Fibroblast of lung (primary cell): ENCODE measurements at places on chromosomes 6 and 20.

GRCh38 chr6:79614326-79615305, 16.5 kb upstream of the SH3BGRL2 start:
- no peak overlapping the region for H3K4me3 ChIP-seq
- H3K27me3 ChIP-seq: no peaks in the 10 kb centered on the region
- H3K4me1 ChIP-seq: no peaks in the 10 kb centered on the region

DNA sequence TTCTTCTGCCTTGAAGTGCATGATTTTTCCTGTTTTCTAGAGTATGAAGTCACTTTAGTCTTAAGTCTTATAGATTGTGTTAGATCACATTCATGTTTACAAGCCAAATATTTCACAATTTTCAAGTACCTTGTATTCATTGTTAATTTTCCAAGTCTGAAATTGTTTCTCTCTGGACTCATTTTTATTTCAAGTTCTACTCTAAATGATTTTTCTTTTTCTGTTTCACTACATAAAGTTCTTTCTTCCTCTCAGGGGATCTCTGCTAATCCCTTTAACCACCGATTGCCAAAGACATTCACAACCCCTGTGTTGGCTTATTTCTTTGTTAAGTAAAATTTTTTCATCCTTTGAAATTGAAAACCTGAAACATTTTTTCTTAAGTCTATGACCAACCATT, 805.7 kb downstream of the KIF16B start:
- no peak overlapping the region for H3K27ac ChIP-seq
- no peaks in the 10 kb centered on the region for H3K27me3 ChIP-seq
- DNase-seq: no peak
- H3K36me3 ChIP-seq: no peaks in the 10 kb centered on the region
- no peak overlapping the region for H3K4me3 ChIP-seq
- no peaks in the 10 kb centered on the region for H3K4me1 ChIP-seq

GRCh38 chr6:73610444-73611275, 43.1 kb downstream of the SLC17A5 start:
- H3K27ac ChIP-seq: no peak overlapping the region

- no peaks in the 10 kb centered on the region for H3K27me3 ChIP-seq
- DNase-seq: no peak
- no peaks in the 10 kb centered on the region for H3K36me3 ChIP-seq
- no peak overlapping the region for H3K4me3 ChIP-seq
These were observed 82.8 kb downstream of the SASH1 start for GRCh38 chr6:148425443-148425842.

DNA sequence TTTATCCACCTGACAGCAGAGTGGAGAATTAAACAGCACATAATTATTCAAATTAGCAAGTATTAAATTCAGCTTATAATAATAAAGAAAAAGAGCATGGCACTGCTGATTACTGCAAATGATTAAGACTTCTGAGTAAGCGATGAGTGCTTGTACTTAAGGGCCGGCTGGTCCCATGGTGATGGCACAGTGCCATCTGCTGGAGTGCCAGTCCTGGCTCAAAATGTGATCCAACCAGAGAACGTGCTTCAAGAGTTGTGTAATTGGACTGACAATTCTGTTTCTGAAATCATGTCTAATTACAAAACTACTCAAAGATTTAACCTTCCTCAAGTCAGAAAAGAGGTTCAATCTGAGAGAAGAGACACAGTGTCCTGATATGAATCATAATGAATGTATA, 181.6 kb upstream of the RGS17 start:
- no peak overlapping the region for H3K4me3 ChIP-seq
- H3K4me1 ChIP-seq: no peaks in the 10 kb centered on the region
- no peaks in the 10 kb centered on the region for H3K36me3 ChIP-seq
- no peaks in the 10 kb centered on the region for H3K27me3 ChIP-seq
- H3K27ac ChIP-seq: no peak overlapping the region

- H3K27me3 ChIP-seq: no peaks in the 10 kb centered on the region
- peak; percentile 84 for DNase-seq
- peak overlapping the region; percentile 41 for H3K27ac ChIP-seq
- H3K36me3 ChIP-seq: no peaks in the 10 kb centered on the region
These were observed 23.2 kb downstream of the ZNF311 start for GRCh38 chr6:28981833-28982475.

- no peak overlapping the region for H3K4me3 ChIP-seq
- H3K27me3 ChIP-seq: no peaks in the 10 kb centered on the region
- H3K4me1 ChIP-seq: no peaks in the 10 kb centered on the region
- H3K36me3 ChIP-seq: no peaks in the 10 kb centered on the region
These were observed 418.3 kb upstream of the POU3F2 start for GRCh38 chr6:98416027-98416426.

DNA sequence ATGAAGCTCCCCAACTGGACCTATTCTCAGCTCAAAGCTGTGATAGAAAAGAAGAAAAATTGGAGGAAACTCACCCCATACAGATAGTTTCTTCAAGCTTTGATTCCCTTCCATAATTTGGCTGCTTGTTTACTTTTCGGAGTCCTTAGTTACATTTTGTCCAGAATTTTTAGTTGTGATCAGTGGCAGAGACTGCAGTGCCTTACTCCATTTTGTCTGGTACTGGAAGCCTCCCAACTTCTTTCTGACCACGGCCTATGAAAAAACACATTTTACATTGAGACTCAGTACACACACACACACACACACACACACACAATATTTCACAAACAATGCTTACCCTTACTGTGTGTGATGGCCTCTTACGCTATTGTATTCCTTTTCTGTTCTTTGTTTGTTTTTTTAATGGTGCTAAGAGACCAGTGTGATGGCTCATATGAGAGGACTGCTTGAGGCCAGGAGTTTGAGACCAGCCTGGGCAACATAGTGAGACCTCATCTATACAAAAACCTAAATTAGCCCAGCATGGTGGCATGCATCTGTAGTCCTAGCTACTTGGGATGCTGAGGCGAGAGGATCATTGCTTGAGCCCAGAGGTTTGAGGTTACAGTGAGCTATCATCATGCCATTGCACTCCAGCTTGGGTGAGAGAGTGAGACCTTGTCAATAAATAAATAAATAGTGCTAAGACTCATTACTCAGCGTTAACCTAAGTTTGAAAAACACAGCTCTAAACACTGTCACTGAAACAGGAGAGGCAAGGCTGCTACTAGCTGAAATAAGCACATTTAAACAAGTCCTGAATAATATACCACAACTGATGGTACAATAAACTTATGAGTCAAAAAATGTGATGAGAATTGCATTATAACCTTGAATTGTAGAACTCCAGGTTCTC, 13.8 kb upstream of the RNF8 start:
- H3K4me1 ChIP-seq: peaks cover 3% of the 10 kb centered on the region
- H3K27me3 ChIP-seq: peaks cover 3% of the 10 kb centered on the region
- no peak for DNase-seq
- no peak overlapping the region for H3K27ac ChIP-seq
- no peak overlapping the region for H3K4me3 ChIP-seq

- H3K4me3 ChIP-seq: no peak overlapping the region
- no peaks in the 10 kb centered on the region for H3K27me3 ChIP-seq
- no peaks in the 10 kb centered on the region for H3K36me3 ChIP-seq
These were observed 39.6 kb upstream of the NELFCD start for GRCh38 chr20:58941471-58941870.

GRCh38 chr6:71171497-71172070, 117.0 kb upstream of the OGFRL1 start:
- DNase-seq: no peak
- H3K4me1 ChIP-seq: no peaks in the 10 kb centered on the region
- no peak overlapping the region for H3K27ac ChIP-seq
- H3K4me3 ChIP-seq: no peak overlapping the region

DNA sequence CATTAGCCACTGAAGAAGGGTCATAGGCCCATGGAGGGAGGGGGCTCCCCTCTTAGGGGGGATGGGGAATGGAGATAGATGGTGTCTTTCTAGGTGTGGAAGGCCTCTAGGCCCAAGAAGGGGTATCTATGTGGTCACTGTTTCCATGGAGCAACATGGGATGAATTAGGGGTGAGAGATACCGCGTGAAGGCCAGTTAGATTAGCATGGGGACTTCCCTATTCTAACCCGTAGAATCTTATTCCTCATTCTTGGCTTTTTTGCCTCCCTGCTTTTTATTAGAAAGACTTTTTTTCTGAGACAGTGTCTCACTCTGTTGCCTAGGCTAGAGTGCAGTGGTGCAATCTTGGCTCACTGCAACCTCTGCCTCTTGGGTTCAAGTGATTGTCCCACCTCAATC, 3.2 kb downstream of the RAB44 start:
- no peak overlapping the region for H3K27ac ChIP-seq
- H3K4me3 ChIP-seq: no peak overlapping the region
- peaks cover 3% of the 10 kb centered on the region for H3K27me3 ChIP-seq
- DNase-seq: no peak
- H3K4me1 ChIP-seq: no peaks in the 10 kb centered on the region

DNA sequence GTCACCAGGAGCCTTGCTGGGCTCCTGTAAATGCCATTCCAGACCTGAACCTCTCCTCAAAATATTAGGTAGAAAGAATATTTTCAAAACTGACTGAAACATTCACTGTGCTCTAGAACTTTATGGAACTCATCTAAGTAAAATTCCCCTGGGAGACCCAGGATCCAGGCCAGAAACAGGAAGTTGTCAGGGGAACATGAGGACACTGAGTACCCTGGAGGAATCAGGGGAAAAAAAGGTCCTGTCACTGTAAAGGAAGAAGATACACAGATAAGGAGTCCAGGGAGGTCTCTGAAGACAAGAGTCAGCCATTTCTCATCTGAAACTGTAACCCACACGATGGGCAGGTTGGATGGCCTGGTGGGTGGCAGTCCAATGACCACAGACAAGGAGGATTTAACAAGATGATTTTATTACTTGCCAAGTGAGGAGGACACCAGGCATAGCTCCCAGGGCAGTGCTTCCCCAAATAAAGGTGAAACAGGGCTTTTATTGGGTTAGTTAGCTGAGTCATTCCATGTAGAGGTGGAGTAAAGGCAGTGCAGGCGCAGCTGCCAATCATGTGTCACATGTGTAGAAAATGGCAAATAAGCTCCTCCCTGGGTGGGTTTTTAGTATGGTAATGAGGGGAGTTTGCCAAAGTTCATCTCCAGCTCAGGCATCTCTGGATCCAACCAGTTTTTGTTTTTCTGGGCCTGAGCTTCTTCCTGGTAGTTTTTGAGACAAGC, 138.5 kb downstream of the RCAN2 start:
- H3K36me3 ChIP-seq: no peaks in the 10 kb centered on the region
- no peak for DNase-seq
- H3K27ac ChIP-seq: no peak overlapping the region
- no peaks in the 10 kb centered on the region for H3K27me3 ChIP-seq
- no peaks in the 10 kb centered on the region for H3K4me1 ChIP-seq

DNA sequence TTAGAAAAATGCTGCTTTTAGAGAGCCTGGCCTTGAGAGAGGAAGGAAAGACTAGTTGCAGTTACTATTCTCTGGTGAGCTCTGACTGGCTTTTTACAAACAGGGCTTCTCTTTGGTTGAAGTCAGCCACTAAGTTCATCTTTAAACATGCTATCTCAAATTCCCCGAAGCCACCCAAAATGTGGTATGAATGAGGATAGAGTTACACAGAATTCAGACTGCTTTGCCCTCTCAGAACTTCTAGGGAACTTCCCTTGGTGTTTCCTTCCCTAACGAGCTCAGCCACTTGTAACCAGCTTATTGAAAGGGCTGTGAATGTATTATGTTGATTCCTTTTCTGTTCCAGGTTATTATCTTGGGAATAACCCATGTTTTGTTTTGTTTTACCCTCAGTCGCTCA, 73.5 kb downstream of the EFHC1 start:
- DNase-seq: no peak
- peaks cover 12% of the 10 kb centered on the region for H3K4me1 ChIP-seq
- no peaks in the 10 kb centered on the region for H3K27me3 ChIP-seq
- no peak overlapping the region for H3K27ac ChIP-seq
- no peaks in the 10 kb centered on the region for H3K36me3 ChIP-seq

DNA sequence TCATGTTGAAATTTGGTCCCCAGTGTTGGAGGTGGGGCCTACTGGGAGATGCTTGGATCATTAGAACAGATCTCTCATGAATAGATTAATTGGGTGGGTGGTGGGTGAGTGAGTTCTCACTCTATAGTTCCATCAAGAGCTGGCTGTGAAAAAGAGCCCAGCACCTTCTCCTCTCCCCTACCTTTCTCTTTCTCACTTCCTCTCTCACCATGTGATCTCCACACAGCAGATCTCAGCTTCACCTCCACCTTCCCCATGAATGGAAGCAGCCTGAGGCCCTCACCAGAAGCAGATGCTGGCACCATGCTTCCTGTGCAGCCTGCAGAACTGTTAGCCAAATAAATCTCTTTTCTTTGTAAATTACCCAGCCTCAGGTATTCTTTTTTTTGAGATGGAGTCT, 12.9 kb upstream of the GMNN start:
- H3K27ac ChIP-seq: no peak overlapping the region
- no peaks in the 10 kb centered on the region for H3K36me3 ChIP-seq

DNA sequence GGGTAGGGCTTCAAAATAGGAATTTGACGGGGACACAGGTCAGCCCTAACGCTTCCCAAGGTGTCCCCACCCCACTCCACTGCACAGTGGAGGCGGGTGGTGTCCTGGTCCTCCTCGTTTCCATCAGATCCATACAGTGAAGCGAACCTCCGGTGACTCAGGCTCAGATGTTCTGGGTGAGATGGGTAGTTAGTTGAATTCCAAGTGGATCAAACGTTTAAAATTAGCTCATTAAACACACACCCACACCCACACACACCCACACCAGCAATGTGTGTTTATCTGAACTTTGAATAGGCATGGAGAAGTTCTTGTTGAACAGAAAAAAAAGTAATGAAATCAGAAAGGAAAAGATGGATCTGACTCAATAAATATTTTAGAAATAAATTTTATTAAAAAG, 58.9 kb downstream of the CDH4 start:
- no peaks in the 10 kb centered on the region for H3K36me3 ChIP-seq
- no peaks in the 10 kb centered on the region for H3K4me1 ChIP-seq
- H3K27me3 ChIP-seq: no peaks in the 10 kb centered on the region
- DNase-seq: no peak
- H3K27ac ChIP-seq: no peak overlapping the region
